Activated naive CD8-positive, alpha-beta T cell treated with anti-CD3 and anti-CD28 coated beads for 36 hours (primary cell): ENCODE measurements at places on chromosomes 16 and 17.

DNA sequence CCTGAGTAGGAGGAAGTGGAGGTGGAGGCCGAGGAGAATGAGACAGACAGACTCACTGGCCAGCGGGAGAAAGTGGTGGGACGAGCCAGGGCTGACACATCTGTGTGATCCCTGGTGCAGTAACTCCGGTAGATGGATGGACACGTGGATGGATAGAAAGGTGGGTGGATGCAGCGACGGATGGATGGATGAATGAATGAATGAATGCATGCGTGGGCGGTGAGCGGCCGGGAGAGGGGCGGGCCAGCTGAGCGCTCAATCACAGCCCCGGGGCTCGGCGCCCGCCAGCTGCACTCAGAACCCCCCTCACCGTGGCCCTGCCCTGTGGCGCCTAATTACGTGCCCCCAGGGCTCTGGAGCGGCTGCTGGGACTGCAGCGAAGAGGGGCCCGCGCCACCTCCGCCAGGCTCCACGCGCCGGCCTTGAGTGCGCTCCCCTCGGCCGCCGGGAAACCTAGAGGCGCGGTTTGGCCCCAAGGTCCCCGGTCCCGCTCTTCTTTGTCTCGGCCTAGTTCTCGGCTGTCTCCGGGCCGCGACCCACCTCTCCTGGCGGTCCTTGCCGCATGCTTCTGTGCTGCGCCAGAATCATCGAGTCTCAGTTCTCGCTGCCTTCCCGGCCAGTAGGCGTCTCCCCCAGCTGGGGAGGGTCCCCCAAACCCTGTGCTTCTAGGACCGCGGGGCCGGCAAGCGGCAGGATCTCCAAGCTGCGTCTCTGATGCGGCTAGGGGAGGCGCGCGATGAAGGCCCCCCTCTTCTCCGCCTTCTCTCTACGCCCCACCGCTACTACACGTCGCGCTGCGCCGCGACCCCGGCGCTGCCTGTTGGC lies 41.0 kb downstream of the RAI1 start:
- DNase-seq, result no peak

DNA sequence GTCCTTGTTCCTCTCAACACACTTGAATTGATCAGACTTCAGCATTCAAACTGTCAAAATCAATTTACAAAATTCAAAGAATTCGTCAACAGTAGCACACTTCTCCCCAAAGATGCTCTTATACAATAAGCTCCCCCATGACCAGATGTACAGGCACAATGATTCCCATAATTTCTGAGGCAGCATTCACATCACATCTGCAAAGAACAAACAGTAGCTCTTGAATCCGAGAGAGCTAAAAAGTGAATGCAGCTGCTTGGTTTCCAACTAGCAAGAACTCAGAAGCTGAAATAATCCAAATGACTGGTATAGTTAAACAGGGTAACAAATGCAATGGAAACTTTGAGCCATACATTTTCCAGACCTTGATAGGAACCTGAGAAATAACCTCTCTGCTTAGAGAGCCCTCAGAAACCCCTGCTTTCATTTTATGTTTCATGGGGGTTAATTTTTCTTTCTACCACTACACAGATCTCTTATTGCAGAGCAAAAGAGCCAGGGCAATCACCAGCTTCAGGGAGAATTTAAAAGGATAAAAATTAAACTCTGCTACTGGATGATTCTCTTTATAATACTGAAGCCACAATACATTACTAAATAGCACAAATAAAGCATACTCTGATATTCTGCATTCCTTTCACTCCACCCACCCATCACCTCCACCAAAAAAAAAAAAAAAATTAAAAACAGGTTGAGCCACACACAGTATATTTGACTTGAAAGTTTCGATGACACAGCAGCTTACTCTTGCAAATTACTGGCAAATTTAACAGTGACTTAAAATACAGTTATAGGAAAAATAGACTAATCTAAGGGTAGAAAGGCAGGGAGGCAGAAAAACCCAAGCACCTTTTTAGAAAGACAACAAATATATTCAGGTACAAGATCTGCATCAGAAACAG lies 23.1 kb upstream of the TMEM97 start:
- DNase-seq, result no peak

DNA sequence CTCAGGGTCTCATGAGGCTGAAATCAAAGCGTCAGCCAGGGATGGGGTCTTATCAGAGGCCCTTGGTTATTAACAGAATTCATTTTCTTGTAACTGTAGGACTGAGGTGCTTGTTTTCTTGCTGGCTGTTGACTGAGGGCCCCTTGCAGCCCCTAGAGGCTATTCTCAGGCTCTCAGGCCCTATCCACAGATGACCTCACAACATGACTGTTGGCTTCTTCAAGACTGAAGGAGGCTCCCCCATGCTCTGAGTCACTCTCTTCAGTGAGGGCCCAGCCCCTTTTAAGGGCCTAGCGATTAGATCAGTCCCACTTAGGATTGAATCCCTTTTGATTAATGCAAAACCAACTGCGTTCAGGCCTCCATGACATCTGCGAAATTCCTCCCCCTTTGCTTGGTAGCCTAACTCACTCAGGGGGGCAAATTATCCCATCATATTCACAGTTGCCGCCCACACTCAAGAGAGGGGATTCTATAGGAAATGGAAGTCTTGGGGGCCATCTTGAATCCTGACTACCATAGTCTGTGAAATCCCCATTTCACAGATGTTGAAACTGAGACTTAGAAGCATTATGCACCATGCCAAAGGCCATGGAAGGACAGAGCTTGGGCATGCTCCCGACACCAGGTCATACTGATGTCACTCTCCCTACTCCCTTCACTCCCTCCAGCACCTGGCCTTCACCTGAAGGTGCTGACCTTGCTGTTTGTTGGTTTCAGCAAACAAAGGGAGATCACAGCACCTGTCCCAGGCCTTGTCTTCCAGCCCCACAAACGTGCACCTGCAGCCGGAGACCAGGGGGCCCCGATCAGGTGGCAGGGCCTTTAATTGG lies 592.3 kb downstream of the MAF start:
- no peak for DNase-seq

- DNase-seq, result no peak
These were observed 29.7 kb downstream of the SLC5A11 start for GRCh38 chr16:24875466-24875865.

DNA sequence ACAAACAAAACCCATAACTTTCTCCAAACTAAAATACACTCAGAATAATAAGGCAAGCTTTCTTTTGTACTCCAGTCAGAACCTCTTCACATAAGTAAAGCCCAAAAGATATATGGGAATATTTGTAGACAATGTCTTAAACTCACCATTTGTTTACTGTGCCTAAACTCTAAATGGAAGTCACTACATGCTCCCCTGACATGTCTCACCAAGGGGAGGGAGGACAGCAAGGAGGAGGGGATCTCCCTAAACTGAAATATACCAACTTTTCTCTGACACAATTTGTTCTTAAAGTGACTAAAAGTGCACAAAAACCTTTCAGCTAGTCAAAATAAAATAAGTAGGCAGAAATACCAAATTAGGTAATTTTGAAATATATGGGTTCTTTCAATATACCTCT lies 38.5 kb downstream of the GRB7 start:
- DNase-seq, result no peak

DNA sequence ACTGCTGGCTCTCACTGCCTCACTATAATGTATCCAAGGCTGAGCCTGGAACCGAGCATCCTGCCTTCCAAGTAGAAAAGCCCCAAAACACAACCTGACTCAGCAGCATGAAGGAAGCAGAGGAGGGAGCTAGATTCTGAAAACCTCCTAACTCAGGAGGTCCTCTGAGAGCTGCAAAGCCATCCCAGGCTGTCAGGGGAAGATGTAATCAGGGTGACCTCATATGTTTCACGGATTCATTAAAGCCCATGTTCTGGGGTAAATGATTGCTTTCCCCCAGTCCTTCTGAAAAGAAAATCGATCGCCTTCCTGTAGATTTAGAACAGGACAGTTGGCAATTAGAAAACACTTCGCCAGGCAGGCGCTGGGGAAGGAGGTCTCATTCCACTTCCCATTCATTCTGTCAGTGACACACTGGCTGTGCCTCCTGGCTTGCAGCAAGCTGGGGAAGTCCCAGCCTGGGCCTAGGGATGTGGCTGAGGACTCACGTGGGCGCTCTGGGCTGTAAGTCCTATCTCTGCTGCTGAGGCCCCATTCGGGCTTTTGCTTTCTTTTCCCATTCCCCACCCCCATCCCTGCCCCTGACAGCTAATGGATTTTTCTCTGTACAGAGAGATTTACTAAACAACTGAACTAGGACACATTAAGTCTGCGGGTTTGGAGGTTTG lies 75.7 kb upstream of the TMEM132E start:
- DNase-seq, result peak; percentile 29

GRCh38 chr17:29242790-29243189 lies 3.9 kb upstream of the CRYBA1 start:
- DNase-seq, result no peak

GRCh38 chr16:35523991-35524390 lies 2064.6 kb downstream of the TP53TG3F start:
- DNase-seq, result no peak

DNA sequence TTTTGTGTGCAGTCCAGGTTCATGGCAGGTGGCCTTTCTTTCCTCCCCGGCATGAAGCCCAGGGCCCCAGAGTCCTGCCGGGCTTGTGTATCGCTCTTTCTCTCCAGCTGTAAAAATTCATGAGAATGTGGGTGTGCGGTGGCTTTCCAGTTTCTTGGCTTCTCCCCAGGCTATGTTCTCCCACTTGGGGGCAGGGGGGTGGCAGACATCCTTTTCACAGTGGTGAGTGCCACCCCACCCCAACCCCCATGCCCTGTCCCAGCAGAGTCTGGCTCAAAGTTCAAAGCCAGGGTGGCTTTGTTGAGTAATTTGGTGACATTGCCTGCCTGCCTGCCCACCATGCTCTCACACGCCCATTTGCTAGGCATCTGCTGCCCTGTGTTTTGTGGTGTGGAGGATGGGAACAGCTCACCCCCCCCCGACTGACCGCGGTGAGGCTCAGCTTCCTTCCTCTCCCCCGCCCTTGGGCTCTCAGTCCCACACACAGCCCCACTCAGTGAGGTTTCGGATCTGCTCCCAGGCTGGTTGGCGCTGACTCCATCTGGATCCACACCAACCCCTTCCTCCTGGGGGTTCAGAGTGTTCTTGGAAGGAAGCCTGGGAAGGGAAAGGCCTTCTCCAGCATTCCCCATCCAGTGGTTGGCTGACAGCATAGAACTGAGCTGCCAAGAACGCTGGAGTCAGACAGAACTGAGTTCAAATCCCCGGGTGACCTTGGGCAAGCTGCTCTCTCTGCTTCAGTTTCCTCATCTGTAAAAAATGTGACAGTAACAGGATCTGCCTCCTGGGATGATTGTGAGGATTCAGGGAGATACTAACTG lies 36.0 kb downstream of the CHD9 start:
- no peak for DNase-seq

DNA sequence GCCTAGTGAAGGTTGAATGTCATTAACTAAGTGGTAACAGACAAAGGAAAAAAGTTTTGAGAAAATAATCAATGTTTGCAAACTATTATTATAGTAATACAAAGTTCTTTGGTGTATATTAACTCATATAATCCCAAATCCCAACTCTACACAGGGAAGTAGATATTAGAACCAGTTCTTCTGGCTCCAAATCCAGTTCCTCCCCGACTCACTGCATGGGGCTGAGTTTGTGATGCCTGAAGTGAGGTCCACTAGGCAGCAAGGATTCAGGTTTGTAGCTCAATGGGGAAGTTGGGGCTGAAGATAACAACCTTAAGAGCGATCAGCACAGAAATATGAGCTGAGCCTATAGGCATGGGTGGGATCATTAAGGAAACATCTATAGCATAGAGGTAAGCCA lies 5.6 kb upstream of the SYNRG start:
- DNase-seq, result no peak

- no peak for DNase-seq
These were observed 2.2 kb downstream of the LDHD start for GRCh38 chr16:75114179-75114945.

GRCh38 chr16:26561303-26561702 lies 505.4 kb upstream of the C16orf82 start:
- DNase-seq, result no peak

DNA sequence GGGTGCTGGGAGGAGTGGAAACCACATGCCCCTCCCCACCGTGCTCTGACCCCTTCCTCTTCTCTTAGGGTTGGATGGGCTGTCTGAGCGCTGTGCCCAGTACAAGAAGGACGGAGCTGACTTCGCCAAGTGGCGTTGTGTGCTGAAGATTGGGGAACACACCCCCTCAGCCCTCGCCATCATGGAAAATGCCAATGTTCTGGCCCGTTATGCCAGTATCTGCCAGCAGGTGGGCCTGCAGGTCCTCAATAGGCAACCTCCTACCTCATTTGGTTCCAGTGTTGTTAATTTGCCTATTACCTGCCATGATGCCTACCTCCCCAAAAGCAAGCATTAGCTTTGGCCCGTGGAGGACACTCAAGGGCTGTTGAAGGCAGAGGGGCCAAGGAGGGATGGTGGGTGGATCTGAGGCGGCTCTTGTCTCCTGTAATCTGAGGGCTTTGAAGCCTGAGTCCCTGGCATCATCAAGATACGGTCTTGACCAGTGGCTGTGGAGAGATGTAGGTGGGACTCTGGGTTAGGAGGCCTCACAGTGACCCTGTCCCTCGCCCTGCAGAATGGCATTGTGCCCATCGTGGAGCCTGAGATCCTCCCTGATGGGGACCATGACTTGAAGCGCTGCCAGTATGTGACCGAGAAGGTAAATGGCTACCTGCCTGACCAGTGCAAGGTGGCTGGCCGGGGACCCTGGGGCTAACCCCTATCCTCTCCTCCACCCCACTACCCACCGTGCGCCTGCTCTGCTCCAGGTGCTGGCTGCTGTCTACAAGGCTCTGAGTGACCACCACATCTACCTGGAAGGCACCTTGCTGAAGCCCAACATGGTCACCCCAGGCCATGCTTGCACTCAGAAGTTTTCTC lies 3.4 kb downstream of the ALDOA start:
- DNase-seq, result peak; percentile 62

DNA sequence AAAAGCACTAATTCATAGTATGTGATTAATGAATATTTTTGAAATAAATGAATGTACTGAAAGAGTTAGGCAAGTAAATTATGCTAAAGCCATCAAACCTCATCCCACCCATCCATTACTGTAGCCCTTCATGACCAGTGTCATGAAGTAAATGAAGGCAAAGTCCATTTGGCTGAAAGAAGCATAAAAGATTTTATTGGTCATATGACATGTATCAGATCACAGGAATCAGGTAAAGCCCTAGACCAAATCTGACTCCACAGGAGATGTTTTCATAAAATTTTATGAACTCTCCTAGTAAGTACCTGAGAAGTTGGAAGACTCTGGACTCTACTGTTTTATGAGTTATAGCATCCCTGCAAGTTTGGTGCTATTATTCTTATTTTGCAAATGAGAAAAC lies 213.5 kb downstream of the TMEM114 start:
- no peak for DNase-seq
